Activated T-helper 17 cell treated with anti-CD3 and anti-CD28 coated beads, Interleukin-2, amount 50 U/mL, for 72 hours (primary cell): ENCODE measurements at places on chromosomes 6 and 20.

DNA sequence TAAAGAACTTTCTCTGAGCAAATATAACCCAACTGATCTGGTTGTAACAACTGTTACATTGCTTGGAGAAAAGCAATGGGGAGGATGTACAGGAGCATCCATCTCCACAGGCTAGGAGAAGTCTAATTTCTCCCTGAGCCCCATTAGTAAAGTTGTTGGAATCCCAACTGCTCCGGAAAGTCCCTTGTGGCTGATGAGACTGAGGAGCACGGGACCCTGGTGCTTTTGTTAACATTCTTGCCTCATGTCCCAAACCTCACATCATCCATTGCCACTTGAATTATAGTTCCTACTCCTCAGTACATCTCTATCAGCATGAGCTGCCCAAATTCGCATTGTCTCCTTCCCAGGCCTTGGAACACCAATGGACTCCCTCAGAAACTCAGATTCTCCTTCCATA, 260.6 kb upstream of the BMP2 start:
- no peaks in the 10 kb centered on the region for H3K36me3 ChIP-seq
- H3K4me1 ChIP-seq = no peaks in the 10 kb centered on the region
- ATAC-seq = no peak
- H3K4me3 ChIP-seq = no peak overlapping the region
- no peak overlapping the region for H3K27ac ChIP-seq

GRCh38 chr20:9483131-9483530, 31.3 kb upstream of the LAMP5 start:
- H3K4me3 ChIP-seq = no peak overlapping the region
- no peaks in the 10 kb centered on the region for H3K4me1 ChIP-seq
- no peak for ATAC-seq
- no peaks in the 10 kb centered on the region for H3K27me3 ChIP-seq
- H3K36me3 ChIP-seq = no peaks in the 10 kb centered on the region
- no peak overlapping the region for H3K27ac ChIP-seq

DNA sequence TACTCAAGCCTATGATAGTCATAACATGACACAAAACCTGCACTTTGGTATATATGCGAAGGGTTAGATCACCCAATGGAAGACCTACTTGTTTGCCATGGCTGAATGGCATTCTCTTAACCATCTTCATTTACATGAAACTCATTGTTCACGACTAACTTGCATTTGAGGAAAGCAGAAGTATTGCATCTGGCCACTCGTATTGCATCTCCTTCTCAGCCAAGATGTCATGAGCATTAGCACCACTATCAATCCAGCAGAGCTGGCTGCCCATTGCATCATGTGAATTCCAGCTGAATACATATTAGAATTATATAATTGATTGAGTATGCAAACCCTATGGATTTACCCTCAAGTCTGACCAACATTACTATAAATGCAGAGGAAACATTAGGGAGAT, 390.2 kb downstream of the LAMA2 start:
- H3K27ac ChIP-seq = no peak overlapping the region
- no peak overlapping the region for H3K4me3 ChIP-seq
- H3K4me1 ChIP-seq = peaks cover 4% of the 10 kb centered on the region
- no peaks in the 10 kb centered on the region for H3K27me3 ChIP-seq
- no peak for ATAC-seq

- no peak overlapping the region for H3K4me3 ChIP-seq
- H3K27ac ChIP-seq = no peak overlapping the region
- H3K36me3 ChIP-seq = no peaks in the 10 kb centered on the region
- no peaks in the 10 kb centered on the region for H3K27me3 ChIP-seq
Observed at GRCh38 chr6:165746331-165746730, 83.3 kb upstream of the PDE10A start.

DNA sequence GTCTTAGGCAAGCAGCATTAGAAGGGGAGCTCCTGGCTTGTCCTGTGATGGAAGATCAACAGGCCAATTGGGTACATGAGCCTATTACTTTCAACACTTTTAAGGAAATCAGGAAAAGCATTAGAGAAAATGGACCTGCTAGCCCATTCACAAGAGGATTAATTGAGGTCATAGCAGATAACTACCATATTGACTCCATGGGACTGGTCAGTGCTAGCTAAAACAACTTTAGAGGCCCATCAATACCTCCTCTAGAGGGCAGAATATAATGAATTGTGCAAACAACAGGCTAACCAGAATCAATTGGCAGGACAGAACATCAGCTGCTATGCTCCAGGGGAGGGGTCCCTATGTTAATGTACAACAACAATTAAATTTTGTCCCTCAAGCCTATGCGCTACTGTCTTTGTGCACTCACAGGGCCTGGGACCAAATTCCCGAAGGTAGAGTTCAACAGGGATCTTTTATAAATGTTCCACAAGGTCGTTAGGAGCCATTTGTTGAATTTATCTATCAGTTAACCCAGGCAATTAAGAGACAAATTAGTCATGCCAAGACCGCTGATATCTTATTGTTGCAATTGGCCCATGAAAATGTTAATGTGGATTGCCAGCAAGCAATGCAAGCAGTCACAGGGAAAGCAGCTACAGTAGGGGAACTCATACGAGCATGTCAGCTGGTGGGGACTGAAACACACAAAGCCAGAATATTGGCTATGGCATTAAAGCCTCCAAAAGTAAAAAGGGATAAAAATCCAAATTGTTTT, 106.6 kb upstream of the BTN3A2 start:
- H3K27ac ChIP-seq = no peak overlapping the region
- peaks cover under 1% of the 10 kb centered on the region for H3K4me1 ChIP-seq
- no peak overlapping the region for H3K4me3 ChIP-seq

DNA sequence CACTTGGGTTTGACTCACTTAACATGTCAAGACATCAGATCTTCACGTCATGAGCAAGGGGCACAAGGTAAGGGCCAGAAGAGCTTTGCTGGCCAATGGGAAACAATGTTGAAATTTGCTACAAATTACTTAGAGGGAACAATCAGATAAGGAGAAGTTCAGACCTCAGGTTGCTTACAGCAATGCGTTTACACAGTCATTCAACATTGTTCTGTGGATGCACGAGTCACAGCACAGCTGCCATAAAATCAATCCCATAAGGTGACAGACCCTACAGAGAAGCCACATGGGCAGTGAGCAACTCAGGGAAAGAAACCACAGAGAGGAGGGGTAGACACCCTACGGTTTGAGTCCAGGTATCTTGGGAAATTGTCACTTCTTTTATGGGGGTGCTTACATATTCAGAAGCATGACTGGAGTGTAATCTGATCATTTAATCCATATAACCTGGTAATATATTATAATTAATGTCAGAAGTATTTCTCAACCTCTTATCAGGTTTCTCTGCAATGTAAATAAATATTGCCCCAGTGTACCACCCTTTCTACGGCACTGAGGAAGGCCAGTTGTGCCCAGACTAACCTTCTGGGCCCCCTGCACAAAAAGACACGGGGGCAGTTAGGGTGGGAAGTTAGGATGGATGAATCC, 2.3 kb upstream of the SLC22A2 start:
- no peak overlapping the region for H3K27ac ChIP-seq
- H3K4me3 ChIP-seq = no peak overlapping the region
- H3K36me3 ChIP-seq = no peaks in the 10 kb centered on the region
- no peak for ATAC-seq
- no peaks in the 10 kb centered on the region for H3K4me1 ChIP-seq
- H3K27me3 ChIP-seq = peaks cover 21% of the 10 kb centered on the region

DNA sequence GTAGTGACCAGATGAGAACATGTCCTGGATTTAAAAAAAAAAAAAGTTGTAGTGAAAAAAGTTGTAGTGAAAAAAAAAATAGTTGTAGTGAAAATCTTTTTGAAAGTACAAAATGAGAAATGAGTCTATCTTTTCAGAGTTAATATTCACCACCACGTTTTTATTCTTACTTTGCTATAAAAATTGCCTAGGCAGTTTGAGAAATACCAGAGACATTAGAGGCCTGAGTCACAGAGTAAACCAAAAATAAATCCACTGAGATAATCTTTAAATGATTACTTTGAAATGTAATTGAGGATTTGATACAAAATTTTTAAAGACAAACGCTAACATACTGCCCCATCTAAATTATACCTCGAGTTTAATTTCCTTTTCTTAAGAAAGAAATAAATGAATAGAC, 101.2 kb upstream of the TIAM2 start:
- peaks cover 11% of the 10 kb centered on the region for H3K4me1 ChIP-seq
- no peak for ATAC-seq
- H3K27me3 ChIP-seq = no peaks in the 10 kb centered on the region
- no peak overlapping the region for H3K27ac ChIP-seq

DNA sequence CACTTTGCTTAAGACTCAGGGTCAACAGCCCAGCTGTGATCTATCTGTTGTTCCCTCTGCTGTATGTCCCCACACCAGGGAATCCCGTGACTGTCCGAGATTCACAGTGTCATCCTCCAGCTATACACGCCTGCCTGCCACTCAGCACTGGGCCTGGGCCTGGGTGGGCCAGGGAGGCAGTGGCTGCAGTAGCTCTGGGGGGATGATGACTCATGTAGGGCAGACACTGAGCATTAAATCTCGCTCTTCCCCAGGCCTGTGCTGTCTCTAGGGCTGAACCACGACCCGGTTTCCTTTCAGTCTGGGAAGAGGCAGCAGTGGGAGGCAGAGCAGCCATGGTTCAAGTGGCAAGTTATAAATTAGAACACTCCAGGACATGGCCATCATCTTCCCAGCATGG, 173.9 kb downstream of the LRFN2 start:
- H3K4me3 ChIP-seq = no peak overlapping the region
- H3K4me1 ChIP-seq = no peaks in the 10 kb centered on the region
- ATAC-seq = no peak

DNA sequence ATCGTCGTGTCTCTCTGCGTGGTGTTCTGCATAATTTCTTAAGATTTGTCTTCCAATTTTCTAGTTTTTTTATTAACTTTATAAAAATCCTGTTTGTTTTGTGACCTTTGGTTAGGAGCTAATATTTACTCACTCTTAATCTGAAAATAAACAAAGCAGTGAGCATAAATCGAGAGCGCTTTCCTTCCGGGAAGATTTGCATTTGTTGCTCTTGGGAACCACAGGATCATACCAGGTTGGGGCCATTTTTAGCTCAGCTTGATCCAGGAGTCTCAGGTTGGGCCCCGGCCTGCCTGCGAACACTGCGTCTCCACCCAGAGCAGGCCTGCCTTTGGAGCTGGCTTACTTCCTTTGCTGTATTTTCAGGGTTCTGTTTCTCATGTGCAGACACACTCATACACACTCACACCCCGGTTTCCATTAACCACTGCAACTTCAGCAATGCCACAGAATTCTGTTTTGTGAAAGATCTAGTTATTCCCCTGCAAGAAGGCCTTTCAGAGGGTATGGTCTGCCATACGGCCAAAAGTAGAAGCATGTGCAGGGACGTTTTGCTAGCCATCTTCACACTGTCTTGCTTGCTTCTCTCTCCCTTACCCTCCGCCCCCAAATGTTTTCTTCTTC, 17.3 kb downstream of the BPHL start:
- no peak overlapping the region for H3K4me3 ChIP-seq
- no peaks in the 10 kb centered on the region for H3K27me3 ChIP-seq
- no peak overlapping the region for H3K27ac ChIP-seq
- H3K36me3 ChIP-seq = peaks cover 30% of the 10 kb centered on the region
- ATAC-seq = no peak

DNA sequence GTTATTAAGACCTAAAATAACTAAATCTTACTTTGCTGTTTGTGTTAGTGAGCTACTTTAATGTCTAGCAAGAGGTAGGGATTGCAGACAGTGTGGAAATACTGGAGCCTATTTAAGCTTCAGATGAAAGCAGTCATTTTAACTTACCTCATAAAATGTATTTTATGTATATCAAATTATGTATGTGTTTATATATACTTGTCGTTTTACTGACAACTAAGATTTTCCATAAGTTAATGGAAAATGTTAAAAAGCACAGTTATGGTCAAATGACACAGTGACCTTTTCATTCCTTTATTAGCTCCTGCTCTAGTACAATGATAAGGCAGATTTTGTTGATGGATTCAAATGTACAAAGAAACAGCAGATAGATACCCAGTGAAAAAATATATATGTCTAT, 34.6 kb downstream of the QKI start:
- no peak overlapping the region for H3K4me3 ChIP-seq
- H3K36me3 ChIP-seq = no peaks in the 10 kb centered on the region
- H3K27ac ChIP-seq = no peak overlapping the region
- no peaks in the 10 kb centered on the region for H3K27me3 ChIP-seq
- H3K4me1 ChIP-seq = peaks cover 11% of the 10 kb centered on the region

GRCh38 chr6:114267897-114268296, 74.9 kb downstream of the HS3ST5 start:
- no peak overlapping the region for H3K4me3 ChIP-seq
- H3K27ac ChIP-seq = no peak overlapping the region
- H3K27me3 ChIP-seq = peaks cover 10% of the 10 kb centered on the region
- H3K4me1 ChIP-seq = no peaks in the 10 kb centered on the region

GRCh38 chr6:91672201-91672600, 1085.3 kb upstream of the MAP3K7 start:
- H3K4me3 ChIP-seq = no peak overlapping the region
- no peaks in the 10 kb centered on the region for H3K36me3 ChIP-seq

DNA sequence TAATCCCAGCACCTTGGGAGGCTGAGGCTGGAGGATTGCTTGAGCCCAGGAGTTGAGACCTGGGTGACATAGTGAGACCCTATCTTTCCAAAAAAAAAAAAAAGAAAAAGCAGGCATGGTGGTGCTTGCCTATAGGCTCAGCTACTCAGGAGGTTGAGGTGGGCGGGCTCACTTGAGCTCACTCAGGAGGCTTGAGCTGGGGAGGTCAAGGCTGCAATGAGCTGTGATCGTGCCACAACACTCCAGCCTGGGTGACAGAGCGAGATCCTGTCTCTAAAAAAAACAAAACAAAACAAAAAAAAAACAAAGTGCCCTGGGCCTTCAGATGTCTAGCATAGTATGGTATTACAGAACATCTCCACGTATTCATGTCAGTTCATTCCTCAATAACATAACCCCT, 42.9 kb downstream of the ZFAND3 start:
- H3K27me3 ChIP-seq = no peaks in the 10 kb centered on the region
- H3K27ac ChIP-seq = no peak overlapping the region
- H3K4me3 ChIP-seq = no peak overlapping the region
- no peak for ATAC-seq
- peaks cover 37% of the 10 kb centered on the region for H3K4me1 ChIP-seq

DNA sequence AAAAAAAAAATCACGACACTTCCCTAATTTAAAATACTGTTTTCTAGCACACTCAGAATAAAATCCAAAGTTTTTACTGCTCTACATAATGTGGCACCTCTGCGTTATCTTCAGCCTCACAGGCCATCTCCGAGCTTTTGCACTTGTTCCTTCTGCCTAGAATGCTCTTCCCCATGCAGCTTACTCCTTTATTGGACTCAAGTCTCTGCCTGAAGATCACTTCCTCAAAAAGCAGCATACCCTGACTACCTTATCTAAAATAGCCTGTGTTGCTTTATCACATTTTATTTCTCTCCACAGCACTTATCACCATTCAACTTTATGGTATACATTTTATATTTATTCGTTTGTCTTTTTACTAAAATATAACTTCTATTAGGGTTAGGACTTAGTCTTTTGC, 2.3 kb downstream of the ZNF322 start:
- no peak overlapping the region for H3K4me3 ChIP-seq
- no peak overlapping the region for H3K27ac ChIP-seq
- no peak for ATAC-seq
- peaks cover 19% of the 10 kb centered on the region for H3K4me1 ChIP-seq
- H3K36me3 ChIP-seq = peaks cover 52% of the 10 kb centered on the region
- peaks cover 8% of the 10 kb centered on the region for H3K27me3 ChIP-seq

GRCh38 chr20:22949331-22950109, 85.6 kb upstream of the SSTR4 start:
- peaks cover 21% of the 10 kb centered on the region for H3K27me3 ChIP-seq
- ATAC-seq = no peak
- no peak overlapping the region for H3K27ac ChIP-seq
- no peak overlapping the region for H3K4me3 ChIP-seq
- no peaks in the 10 kb centered on the region for H3K36me3 ChIP-seq
